ENCODE measurements at places on chromosomes 1 and 21. TPM values are rescaled to one million over a fixed set of nuclear protein-coding genes. Genes with fewer than 3 reads are reported as not detected.

Gene AVPR1B
- total RNA-seq, result not detected

DNA sequence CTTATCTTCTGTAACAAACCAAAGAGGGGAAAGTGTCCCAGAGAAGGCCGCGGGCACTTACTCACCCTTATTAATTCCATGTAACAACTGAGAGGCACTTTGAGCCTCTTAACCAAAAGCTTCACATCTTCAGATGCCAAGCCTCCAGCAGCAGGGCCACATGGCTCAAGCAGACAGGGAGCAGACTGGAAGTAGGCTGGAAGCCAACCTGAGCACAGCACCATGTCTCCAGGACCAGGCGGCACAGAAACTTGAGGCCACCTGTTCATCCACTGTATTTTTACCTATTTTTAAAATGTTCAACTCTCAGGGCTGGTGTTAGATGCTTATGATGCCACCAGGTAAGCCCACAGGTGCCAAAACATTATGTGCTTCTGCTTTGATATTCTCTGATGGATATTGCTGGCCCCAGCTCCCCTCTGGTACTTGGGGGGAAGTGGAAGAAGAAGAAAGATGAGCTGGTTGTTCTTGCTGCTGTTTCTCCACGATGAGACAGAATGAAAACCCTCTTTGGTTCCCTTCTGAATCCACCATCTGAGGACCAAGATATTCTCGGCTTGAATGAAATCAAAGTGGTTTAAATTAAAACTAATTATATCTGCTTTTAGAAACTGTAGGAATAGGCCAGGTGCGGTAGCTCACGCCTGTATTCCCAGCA, 30.6 kb upstream of the SDE2 start:
- DNase-seq, result no peak

- DNase-seq, result no peak
These were observed 55.5 kb downstream of the TGFBR3 start for GRCh38 chr1:91830242-91831131.

Gene C1orf56
- total RNA-seq, result 0.91 TPM

Gene MX1
- 365 TPM for total RNA-seq

- DNase-seq, result no peak
These were observed 14.8 kb upstream of the ARHGEF16 start for GRCh38 chr1:3439346-3440299.

- no peak for DNase-seq
These were observed 3.2 kb downstream of the EDN2 start for GRCh38 chr1:41481109-41481775.

Gene CLCNKA
- total RNA-seq, result not detected

DNA sequence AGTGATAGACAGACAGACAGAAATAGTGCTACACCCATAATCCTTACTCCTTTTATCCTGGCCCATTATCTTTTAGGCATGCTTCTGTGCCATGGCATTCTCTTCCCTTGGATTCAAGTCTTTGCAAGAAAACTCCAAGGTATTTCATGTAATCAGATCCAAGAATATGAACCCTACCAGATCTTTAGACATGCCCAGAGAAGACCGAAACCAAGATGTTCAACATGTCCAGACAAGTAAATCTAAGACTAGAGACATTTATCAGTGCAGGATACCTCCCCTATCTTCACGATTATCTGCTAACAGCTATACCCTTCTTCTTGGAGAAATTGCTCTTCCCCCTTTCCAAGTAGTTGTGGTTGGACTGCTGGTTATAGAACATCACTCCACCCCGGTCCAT, 11.8 kb upstream of the C1orf141 start:
- no peak for DNase-seq

GRCh38 chr1:219339466-219339865, 165.8 kb downstream of the LYPLAL1 start:
- no peak for DNase-seq

Measured in activated naive CD4-positive, alpha-beta T cell treated with anti-CD3 and anti-CD28 coated beads, Interleukin-2, amount 50 U/mL, for 72 hours (primary cell).